ENCODE measurements at places on chromosomes 4 and X. TPM values are rescaled to one million over a fixed set of nuclear protein-coding genes. Genes with fewer than 3 reads are reported as not detected.

Gene ARAP2
- total RNA-seq: 41.2 TPM

Gene HMGB2
- total RNA-seq: 10.5 TPM

Gene PPEF1
- 0.73 TPM for total RNA-seq

Gene SLC4A4
- 0.05 TPM for total RNA-seq

Gene DOK7
- total RNA-seq: 0.27 TPM

Measured in motor neuron (in vitro differentiated cells).